ENCODE measurements at places on chromosomes 11 and 22.

- no peak for DNase-seq
These were observed 20.3 kb upstream of the MRPL17 start for GRCh38 chr11:6703247-6704063.

DNA sequence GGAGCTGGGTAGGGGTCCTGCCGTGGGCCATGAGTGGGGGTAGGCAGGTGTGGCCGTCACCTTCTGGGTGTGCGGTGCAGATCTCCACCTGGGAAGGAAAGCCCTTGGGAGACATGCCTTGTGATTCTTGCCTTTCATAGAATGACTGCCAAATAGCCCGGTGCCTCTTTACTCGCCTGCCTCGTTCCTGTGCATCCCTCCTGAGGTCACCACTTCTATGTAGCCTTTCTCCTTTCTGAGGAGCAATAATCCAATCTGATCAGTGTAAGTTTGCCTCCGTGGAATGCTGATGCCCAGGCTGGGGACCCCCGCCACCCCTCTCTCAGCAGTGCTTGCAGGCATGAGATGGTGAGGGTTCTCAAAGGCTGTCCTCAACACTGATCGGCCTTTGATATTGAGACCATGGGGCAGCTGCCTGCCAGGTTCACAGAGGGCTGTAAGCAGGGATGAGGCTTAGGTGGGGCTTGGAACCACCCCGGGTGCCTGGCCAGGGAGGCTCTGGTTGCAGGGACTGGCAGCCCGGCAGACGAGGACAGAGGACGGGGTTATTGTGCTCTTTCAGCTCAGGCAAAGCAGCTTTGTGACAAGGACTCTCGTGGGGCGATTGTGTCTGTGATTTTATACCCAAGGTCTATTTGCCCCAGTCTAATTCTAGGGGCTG is 86.1 kb upstream of the WNT7B start:
- DNase-seq: no peak

GRCh38 chr22:42688241-42689211 is 32.1 kb downstream of the A4GALT start:
- DNase-seq: no peak

- DNase-seq: no peak
These were observed 172.8 kb downstream of the FAM181B start for GRCh38 chr11:82560836-82561235.

- no peak for DNase-seq
These were observed 5.9 kb downstream of the SRRD start for GRCh38 chr22:26489447-26490036.

- peak; percentile 49 for DNase-seq
These were observed 2.3 kb downstream of the C1QTNF5 start for GRCh38 chr11:119338318-119338890.

DNA sequence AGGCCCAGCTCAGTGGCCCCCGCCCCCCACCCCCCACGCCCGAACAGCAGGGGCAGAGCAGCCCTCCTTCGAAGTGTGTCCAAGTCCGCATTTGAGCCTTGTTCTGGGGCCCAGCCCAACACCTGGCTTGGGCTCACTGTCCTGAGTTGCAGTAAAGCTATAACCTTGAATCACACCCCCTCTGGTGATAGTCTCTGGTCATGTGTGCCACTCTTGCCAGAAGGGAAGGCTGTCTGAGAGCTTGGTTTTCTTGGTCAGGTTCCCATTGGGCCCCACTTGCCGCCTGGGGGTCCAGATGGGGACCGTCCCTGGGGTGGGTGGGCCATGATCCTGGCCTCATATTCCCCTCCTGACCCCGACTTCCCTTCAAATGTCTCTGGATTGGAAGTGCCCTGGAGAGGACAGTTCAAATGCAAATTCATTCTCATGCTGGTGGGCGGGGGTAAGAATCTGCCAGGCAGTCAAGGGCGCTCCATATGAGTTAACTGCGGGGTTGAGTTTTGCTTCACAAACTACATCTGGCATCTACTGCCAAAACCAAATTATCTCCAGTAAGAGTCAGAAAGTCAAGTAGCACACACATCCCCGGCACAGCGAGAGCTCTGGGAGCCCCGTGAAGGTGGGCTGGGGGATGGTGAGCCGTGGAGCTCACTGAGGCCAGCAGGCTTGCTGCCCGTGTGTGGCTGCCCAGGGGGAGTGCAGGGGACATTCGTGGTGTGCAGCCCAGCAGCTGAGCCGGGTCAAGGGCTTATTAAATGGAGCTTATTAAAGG is 35.7 kb downstream of the B3GAT1 start:
- no peak for DNase-seq

DNA sequence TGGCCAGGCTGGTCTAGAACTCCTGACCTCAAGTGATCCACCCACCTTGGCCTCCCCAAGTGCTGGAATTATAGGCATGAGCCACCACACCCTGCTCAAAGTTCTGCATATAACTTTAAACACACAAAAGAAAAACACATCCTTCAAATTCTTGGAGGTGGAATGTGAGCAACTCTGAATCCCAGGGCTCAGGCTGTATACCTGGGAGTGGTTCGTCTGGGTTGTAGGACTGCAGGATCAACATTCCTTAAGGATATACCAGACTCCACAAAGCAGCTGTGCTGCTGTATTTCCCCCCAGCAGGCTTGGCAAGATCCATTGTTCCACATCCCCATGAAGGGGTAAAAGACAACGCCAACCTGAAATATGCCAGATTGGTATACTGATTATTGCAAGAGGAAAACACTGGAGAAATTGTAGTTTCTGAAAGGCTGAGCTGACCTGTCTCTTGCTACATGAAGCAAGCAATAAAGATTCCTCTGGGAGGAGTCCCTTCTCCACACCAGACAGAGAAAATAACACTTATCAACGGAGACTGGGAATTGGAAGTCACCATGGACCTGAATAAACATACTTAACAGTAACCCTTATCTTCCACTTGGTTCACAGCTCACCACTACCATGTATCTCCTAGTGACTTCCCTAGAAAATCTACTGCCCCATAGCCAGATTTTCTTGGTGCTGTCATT is 12.2 kb upstream of the RPS3 start:
- no peak for DNase-seq

DNA sequence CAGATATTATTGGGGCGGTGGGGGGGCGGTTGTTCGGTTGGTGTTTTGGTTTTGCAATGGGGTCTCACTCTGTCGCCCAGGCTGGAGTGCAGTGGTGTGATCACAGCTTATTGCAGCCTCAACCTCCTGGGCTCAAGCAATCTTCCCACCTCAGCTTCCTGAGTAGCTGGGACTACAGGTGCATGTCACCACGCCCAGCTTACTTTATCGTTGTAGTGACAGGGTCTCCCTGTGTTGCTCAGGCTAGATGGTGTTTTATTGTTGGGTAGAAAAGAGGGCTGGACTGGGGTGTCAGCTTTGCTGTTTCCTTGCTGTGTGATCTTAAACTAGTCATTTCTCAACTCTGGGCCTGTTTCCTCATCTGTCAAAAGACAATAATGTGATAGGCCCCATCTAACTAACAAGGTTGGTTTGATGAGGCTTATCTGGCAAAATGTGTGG is 17.5 kb upstream of the MYH9 start:
- no peak for DNase-seq

- no peak for DNase-seq
These were observed 75.6 kb downstream of the PARVB start for GRCh38 chr22:44099696-44100095.

DNA sequence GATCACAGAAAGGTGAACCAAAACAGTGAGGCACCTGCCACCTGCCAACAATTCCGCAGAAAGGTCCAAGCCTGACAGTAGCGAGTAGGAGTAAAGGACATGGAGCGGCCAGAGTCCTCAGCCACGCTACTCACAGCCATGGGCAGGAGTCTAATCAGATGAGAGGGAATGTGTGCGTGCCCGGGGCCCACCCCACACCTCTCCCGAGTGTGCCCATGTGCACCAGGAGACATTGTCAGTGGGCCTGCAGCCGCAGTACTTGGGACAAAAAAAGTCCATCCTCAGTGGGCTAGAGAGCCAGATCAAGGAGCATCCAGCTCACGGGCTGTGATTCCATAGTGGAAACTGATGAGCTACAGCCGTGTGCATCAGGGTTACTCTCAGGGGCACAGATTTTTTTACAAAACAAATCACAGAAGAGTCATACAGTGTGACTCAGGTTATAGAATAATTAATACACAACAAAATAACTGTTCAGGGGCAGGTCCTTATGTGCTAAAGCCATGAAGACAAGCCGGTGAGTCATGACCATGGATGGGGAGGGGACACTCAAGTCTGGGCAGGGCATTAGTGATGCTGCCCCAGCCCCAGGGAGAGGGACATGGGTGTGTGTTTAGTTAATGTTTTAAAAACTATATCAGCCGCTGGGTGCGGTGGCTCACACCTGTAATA is 12.0 kb downstream of the SART1 start:
- no peak for DNase-seq

DNA sequence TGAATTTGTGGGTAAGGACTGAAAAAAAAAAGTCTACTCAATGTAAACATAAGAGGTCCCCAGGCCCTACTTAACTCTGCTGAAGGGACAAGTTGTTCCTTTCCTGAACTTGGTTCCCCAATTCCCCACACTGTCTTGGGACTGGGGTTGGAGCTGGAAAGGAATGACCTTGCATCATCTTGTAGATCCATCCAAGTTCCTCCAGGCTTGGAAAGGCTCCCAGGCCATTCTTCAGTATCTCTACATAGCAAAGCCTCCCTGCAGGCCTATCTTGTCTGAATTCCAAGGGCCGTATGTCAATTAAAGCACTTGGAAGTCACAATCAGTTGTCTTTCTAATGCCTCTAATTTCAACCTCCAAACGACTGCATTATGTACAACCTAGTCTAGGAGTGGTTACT is 361.2 kb downstream of the TMEM135 start:
- no peak for DNase-seq

DNA sequence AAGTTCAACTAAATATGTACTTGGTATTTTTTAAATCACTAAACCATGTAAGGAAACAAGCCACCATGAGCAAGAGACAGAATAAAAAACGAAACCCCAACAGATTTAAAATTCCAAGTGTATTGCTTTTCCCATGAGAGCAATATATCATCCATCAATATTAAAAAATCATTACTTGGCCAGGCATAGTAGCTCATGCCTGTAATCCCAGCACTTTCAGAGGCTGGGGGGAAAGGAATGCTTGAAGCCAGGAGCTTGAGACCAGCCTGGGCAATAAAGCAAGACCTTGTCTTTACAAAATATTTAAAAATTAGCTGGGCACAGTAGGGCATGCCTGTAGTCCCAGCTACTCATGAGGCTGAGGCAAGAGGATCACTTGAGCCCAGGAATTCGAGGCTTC is 190.8 kb downstream of the TTC28 start:
- no peak for DNase-seq

DNA sequence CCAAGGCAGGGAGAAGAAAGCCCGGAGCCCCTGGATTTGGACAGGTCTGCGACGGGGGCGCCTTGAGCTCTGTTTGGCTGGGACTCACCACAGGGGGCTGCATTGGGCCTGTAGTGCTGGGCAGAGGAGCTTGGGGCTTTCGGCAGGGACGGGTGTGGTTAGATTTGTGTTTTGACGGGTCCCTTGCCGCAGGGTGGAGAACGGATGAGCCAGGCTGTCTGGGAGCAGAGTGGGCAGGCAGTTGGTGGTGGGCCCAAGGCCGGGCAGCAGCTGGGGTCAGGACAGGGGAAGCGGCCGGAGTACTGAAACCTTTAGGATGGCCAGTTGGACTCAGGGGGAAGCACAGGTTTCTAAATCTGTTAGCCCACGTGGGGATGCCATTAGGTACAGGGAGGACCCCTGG is 13.4 kb downstream of the C11orf24 start:
- DNase-seq: no peak

GRCh38 chr11:66619080-66619554 is 2.7 kb downstream of the RBM14 start:
- no peak for DNase-seq

- DNase-seq: no peak
These were observed 13.5 kb upstream of the OAF start for GRCh38 chr11:120197251-120197891.

- DNase-seq: no peak
These were observed 246.6 kb downstream of the TMEM135 start for GRCh38 chr11:87284306-87284705.

DNA sequence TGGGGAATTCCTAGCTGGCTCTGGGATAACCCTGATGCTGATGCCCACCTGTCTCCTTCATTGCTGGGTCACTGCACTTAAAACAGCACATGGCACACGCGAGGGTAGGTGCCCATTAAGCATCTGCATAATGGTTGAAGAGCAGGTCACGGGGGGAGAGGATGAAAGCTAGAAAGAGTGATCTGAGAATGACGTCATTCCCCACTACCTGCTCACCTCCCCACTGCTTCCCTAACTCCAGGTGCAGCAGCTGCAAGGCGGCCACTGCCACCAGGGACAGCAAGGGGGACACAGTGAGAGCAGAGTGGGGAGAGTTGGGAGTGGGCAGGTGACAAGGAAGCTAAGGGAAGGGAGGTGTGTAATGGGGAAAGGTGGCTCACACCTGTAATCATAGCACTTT is 27.0 kb downstream of the ADA2 start:
- DNase-seq: peak; percentile 24

GRCh38 chr11:60875366-60876167 is 8.2 kb downstream of the ZP1 start:
- DNase-seq: no peak

- DNase-seq: no peak
These were observed 549.2 kb downstream of the MIAT start for GRCh38 chr22:27206374-27207133.

DNA sequence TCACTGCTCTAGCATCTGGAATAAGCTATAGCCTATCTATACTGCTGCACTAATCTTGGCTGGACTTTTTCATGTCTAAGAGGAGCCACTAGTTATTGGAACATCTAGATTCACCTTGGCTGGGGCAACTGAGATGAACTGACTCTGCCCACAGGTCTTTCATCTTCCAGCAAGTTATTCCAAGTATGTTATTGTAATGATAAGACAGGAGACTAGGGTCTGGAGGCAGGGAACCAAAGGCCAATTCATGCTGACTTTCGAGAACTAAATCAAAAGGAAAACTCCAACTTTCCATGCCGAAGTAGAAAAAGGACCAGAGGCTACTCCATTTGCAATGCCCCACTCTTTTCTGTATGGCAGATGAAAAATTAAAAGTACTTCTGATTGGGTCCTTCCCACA is 1243.0 kb upstream of the RAG2 start:
- DNase-seq: no peak

- DNase-seq: no peak
These were observed 19.7 kb downstream of the DKK3 start for GRCh38 chr11:11988681-11989261.

- DNase-seq: no peak
These were observed 154.6 kb downstream of the TRIM29 start for GRCh38 chr11:119983240-119983732.

DNA sequence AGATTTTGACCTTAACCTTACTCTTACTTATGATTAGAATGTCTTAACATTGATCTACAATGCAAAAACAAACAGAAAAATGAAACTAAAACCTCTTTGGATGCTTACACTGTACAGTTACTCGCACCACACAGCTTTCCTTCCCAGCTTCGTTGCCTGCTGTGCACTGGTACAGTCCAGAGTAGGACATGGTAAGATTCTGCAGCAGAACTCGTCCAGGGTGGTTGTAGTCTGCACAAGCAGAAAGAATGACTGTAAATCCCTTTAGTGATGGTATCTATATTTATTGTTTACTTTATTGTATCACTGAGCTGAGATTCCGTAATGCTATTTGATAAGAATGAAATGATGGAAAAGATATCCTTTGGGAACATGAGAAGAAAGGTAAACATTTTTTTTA is 21.0 kb upstream of the HSPA8 start:
- DNase-seq: no peak

GRCh38 chr11:82701847-82702520 is 31.7 kb downstream of the FAM181B start:
- peak; percentile 47 for DNase-seq

Measured in NCI-H774 (cell line).